ENCODE measurements at places on chromosomes 5 and 9.

GRCh38 chr5:28313321-28313951 is 1275.0 kb upstream of the CDH9 start:
- no peak for DNase-seq

DNA sequence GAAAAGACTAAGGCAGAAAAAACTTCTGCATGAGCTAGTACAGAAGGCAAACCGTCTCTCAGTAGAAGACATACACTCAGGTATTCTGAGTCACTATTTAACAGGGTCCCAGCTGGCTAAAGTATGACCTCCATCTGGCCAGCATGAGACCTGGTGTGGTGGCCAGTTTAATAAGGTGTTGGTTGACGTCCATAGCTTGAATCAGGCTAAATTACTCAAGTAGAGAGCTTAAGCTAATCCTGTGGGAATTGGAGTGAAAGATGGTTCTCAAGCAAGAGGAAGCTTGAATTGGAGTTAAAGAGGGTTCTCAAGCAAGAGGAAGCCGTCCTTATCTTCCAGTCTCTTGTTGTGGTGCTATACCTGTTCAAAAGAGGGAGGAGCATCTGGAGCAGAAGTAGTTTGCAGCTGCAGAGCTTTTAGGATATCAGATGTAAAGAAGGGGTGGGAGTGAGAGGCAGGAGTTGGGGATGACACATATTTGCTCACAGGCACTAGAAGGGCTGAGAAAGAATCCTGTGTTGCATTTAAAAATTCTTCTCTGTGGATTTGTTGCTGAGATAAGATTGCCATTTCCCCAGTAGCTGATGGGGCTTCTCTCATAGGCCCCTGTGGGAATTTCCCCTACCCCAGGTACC is 136.1 kb upstream of the RUSC2 start:
- DNase-seq: no peak

GRCh38 chr5:146466521-146467349 is 19.6 kb downstream of the TCERG1 start:
- DNase-seq: peak; percentile 9

DNA sequence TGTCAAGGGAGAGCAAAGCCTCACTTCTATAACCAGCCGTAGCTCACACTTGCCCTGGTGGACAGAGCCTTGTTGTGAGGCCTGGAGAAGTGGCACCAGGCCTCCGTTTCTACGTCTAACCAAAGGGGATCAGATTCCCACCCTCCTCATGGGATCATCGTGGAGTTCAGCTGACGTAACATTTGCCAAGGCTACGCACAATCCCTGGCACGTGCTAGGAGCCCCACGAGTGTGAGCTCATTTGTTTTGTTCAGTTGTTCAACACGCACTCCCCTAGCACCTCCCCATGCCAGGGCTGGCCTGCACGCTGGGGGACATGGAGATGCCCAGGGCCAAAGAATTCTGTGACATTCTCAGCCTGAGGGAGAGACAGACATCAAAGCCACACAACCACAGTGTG is 23.1 kb downstream of the ADGRD2 start:
- DNase-seq: no peak

DNA sequence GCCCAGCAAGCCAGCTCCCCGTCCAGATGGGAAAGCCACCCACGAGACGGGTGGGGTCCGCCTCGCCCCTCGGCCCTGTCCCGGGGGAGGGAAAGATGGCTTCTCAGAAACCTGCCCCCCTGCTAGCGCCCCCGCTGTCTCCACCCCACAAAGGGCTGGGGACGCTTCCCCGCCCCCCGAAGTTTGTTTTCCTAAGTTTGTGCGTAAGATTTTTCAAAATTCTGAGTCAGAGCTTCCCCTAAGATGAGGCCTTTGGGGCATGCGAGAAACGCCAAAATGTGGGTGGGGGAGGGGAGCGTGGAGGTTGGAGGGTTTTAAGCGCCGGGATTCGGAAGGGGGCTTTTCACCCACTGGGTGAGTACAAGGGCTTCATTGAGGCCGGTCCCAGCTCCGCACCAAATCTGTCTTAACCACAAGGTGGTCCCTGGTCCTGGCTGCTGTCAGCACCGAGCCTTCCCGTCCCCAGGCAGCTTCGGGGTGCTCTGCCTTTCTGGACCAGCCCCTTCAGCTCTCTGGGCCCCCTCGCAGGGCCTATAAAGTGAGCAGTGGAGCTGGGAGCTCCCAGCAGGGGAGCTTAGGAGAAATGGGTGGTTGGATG is 32.3 kb downstream of the PRRX2 start:
- no peak for DNase-seq

GRCh38 chr9:24413651-24414050 is 132.0 kb downstream of the IZUMO3 start:
- DNase-seq: no peak

DNA sequence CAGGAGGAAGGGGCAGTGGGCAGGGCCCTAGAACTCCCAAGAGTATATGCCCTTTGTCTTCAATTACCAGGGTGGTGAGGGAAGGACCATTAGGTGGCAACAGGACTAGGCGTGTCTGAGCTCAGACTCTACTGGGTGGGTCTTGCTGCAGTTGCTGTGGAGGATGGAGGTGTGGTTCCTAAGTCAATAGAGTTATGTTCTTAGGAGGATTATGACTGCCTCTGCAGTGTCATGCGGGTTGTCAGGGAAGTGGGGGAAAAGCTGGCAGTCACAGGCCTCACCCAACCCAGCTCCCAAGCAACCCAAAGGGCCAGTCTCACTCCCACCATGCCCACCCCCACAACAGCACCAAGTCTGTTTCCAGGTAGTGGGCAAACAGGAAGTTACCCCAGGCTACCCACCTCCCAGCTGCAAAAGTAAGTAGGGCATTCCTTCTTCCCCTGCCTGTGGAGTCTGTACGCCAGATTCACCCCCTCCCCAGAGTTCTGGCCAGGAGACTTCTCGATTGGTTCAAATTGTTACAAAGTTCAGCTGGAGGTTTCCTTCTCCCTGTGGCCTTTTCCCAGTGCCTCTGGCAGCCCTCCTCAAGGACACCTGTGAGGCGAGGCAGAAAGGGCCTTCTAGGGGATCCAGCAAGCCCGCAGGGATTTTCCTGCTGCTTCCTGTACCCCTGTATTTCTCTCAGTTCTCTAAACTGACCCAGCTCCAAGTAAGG is 145.3 kb downstream of the HINT1 start:
- DNase-seq: peak; percentile 74
